Fibroblast of skin of right biceps (primary cell): ENCODE measurements at places on chromosomes 4 and X.
A peak's percentile ranks its signal among the peaks of the same experiment; 100 is the strongest.

DNA sequence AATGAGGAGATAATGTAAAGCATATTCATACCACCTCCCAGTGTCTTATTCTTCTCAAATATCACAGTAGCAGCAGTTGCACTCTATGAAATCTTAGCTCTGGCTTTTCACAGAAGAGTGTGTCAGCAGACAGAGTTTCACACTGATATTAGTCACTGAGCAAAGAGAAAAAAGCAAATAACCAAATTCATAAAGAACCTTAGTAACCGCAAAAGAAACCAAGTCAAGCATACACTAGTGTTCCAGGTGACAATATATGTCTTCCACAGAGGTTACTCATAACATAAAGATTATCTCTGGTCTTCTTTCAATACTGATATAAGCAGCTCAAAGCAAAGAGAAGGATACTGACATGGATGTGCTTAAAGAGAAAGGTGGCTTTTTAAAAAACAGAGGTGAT lies 181.7 kb upstream of the EDNRA start:
- no peak for DNase-seq

- DNase-seq: no peak
Measured at GRCh38 chr4:6367371-6367851, 97.8 kb downstream of the WFS1 start.

- no peak for DNase-seq
Measured at GRCh38 chr4:125591290-125591689, 276.5 kb downstream of the FAT4 start.

- no peak for DNase-seq
Measured at GRCh38 chrX:2242326-2242725, 258.4 kb downstream of the DHRSX start.

- DNase-seq: no peak
Measured at GRCh38 chrX:79721234-79721633, 293.3 kb upstream of the TBX22 start.

DNA sequence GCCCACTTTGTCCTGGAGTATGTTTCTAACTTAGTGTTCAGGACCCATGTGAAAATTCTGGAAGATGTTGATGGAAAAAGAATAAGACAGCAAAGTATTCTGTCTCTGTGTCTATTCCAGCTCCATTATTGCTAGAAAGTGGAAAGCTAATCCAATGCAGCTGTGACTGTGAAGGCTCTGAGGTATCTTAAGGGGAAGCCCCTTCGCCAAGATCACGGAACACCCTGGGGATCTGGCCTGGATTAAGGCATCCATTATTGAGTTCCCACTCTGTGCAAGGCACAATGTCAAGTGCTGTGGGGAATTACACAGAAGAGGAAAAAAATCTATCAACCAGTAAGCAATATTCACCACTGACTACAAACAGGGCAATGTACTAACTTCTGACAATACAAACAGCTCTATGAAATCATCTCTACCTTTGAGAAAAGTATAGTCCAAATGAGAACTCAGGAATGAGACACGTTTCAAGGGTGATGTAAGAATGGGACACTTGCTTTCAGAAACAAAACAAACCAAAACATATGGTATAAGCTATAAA lies 222.1 kb downstream of the LDB2 start:
- DNase-seq: no peak

- DNase-seq: no peak
Measured at GRCh38 chrX:37976153-37976552, 30.2 kb upstream of the SYTL5 start.

GRCh38 chrX:123093792-123094191 lies 90.3 kb upstream of the GRIA3 start:
- no peak for DNase-seq

- DNase-seq: no peak
Measured at GRCh38 chrX:37875675-37876074, 28.3 kb upstream of the DYNLT3 start.

DNA sequence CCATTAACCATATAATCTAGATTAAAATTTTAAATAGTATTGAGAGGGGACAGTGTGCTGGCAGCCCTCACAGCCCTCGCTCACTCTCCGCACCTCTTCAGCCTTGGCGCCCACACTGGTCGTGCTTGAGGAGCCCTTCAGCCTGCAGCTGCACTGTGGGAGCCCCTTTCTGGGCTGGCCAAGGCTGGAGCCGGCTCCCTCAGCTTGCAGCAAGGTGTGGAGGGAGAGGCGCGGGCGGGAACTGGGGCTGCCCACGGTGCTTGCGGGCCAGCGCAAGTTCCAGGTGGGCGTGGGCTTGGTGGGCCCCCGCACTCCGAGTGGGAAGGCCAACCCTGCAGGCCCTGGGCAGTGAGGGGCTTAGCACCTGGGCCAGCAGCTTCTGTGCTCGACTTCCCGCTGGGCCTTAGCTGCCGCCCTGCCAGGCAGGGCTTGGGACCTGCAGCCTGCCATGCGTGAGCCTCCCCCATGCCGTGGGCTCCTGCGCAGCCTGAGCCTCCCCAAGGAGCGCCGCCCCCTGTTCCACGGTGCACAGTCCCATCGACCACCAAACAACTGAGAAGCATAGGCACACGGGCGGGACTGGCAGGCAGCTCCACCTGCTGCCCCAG lies 32.8 kb upstream of the CFAP299 start:
- no peak for DNase-seq

GRCh38 chrX:134849390-134849789 lies 141.4 kb upstream of the SMIM10 start:
- peak; percentile 63 for DNase-seq
